NCI-H187 treated with DMSO at 0.1 percent for 48 hours (cell line): ENCODE measurements at places on chromosomes 3 and 15.

DNA sequence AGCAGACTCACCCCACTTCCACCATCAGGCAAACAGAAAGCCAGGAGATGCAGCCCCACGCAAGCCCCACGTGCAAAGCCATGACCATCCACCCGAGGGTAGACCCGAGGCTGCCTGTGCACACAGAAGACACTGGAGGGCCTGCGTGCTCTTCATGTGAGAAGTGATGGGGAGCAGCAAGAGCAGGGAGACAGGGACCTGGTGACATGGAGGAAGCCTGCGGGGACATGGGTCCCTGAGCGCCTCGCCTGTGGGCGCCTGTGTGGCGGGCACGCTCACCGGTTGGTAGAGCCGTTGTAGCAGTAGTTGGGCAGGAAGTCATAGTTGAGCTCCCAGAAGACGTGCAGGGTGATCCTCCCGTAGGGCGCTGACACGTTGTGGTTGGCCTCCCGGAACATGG is 65.0 kb downstream of the NIPA2 start:
- no peak for DNase-seq

DNA sequence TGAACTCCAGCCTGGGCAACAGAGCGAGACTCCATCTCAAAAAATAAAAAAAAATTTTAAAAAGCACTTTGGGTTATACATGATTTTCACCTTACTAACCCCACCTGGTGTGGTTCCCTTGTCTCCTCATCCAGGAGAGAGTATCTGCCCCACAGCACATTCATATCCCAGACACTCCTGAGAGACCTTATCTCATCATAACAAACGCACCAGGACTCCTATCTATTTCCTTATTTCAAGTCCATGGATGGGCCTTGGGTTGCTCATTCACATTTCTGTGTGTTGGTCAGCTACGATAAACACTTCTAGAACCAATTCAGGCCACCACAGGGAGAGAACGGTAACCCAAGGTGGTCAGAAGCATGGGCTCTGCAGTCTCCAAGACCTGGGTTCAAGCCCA is 88.6 kb upstream of the SPATA12 start:
- DNase-seq = no peak

- DNase-seq = no peak
Measured at GRCh38 chr3:72591522-72592421, 256.5 kb downstream of the SHQ1 start.

- no peak for DNase-seq
Measured at GRCh38 chr3:101943029-101943428, 93.7 kb downstream of the NFKBIZ start.

DNA sequence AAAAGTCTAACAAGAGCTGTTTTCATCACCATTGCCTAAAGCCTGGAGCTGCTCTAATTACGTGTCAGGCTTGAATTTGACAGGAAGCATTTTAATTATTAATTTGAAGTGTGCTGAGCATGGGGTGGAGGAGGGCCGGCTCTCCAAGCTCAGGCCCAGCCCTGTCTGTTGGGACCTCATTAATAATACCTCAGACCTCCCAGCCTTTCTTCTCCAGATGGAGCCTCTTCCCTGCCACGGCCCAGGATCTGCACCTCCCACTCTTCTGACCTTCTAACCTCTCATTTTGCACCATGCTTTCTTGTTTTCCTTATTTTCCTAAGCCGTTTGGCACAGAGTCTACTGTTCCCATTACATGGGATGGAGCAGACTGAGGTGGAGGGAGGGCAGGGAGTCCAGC is 30.0 kb downstream of the INSYN1 start:
- DNase-seq = no peak

DNA sequence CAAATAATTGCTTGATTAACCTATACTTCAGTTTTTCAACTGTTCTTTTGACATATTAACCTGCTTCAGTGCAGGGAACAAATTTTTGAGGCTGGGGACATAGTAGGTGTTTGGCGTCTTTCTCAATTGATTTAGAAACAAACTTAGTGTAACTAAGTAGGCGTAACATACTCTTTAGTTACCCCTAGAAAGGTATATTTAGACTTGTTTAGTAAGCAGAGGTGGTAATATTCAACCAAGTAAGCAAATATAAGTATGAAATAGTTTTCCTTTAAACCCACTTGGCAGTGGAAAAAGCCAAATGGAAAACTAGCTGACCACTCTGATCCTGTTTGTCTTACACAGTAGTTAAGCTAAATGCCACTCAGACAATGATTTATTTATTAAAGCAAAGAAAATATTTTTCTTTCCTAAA is 113.2 kb downstream of the MBNL1 start:
- no peak for DNase-seq

- DNase-seq = no peak
Measured at GRCh38 chr15:63276342-63277037, 915 bp upstream of the APH1B start.
